Heart left ventricle (tissue), 16 donors: ENCODE measurements at places on chromosomes 12 and 14. TPM values are rescaled to one million over a fixed set of nuclear protein-coding genes. Genes with fewer than 3 reads are reported as not detected.

SMCO2 gene
- not detected for total RNA-seq

HOXC5 gene
- not detected for total RNA-seq

RIPK3 gene
- 3.0 TPM for total RNA-seq

- no peak overlapping the region for H3K27ac ChIP-seq
- DNase-seq: no peak
- peaks cover 76% of the 10 kb centered on the region for H3K27me3 ChIP-seq
- H3K4me1 ChIP-seq: no peaks in the 10 kb centered on the region
These were observed 28.8 kb downstream of the HOXC4 start for GRCh38 chr12:54082397-54082892.

- DNase-seq: no peak
- H3K27me3 ChIP-seq: no peaks in the 10 kb centered on the region
- peaks cover 20% of the 10 kb centered on the region for H3K36me3 ChIP-seq
- H3K4me1 ChIP-seq: peaks cover 6% of the 10 kb centered on the region
- H3K27ac ChIP-seq: no peak overlapping the region
- H3K4me3 ChIP-seq: no peak overlapping the region
These were observed 12.0 kb downstream of the NGDN start for GRCh38 chr14:23481362-23481970.

- no peak overlapping the region for H3K27ac ChIP-seq
- H3K4me1 ChIP-seq: no peaks in the 10 kb centered on the region
- no peaks in the 10 kb centered on the region for H3K27me3 ChIP-seq
- no peaks in the 10 kb centered on the region for H3K36me3 ChIP-seq
- DNase-seq: no peak
These were observed 23.6 kb downstream of the OR11H4 start for GRCh38 chr14:20262642-20263128.

GRCh38 chr12:45402288-45402687 lies 186.4 kb downstream of the ANO6 start:
- H3K36me3 ChIP-seq: peaks cover 5% of the 10 kb centered on the region
- peaks cover 17% of the 10 kb centered on the region for H3K4me1 ChIP-seq
- H3K4me3 ChIP-seq: no peak overlapping the region
- no peak for DNase-seq
- no peaks in the 10 kb centered on the region for H3K27me3 ChIP-seq
- no peak overlapping the region for H3K27ac ChIP-seq

- no peak overlapping the region for H3K27ac ChIP-seq
- no peak overlapping the region for H3K4me3 ChIP-seq
- no peaks in the 10 kb centered on the region for H3K27me3 ChIP-seq
These were observed 451.2 kb upstream of the DCN start for GRCh38 chr12:91633734-91634357.
